ENCODE measurements at places on chromosomes 12 and 14. TPM values are rescaled to one million over a fixed set of nuclear protein-coding genes. Genes with fewer than 3 reads are reported as not detected.

- no peak overlapping the region for H3K27ac ChIP-seq
- no peak for DNase-seq
- no peak overlapping the region for H3K4me3 ChIP-seq
These were observed 22.1 kb upstream of the SRGAP1 start for GRCh38 chr12:63822352-63822751.

DNA sequence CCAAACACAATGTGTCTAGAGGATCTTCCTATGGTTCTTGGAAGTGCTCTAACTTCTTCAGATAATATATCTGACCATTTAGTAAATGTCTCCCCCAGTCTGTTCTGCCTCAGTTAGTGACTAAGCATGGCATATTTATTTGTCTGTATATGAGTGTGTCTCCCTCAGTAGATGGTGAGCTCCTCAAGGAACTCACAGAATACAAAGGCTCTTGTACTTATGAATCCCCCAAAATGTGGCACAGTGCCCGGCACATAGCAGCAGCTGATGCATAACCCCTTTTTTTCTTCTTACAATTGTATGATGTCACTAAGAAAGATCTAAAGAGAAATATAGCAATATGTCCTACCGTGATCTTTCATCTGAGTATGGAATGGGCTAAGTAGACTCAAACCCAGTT lies 264.7 kb upstream of the PRICKLE1 start:
- no peaks in the 10 kb centered on the region for H3K4me1 ChIP-seq
- no peaks in the 10 kb centered on the region for H3K36me3 ChIP-seq
- H3K27ac ChIP-seq, result no peak overlapping the region

DNA sequence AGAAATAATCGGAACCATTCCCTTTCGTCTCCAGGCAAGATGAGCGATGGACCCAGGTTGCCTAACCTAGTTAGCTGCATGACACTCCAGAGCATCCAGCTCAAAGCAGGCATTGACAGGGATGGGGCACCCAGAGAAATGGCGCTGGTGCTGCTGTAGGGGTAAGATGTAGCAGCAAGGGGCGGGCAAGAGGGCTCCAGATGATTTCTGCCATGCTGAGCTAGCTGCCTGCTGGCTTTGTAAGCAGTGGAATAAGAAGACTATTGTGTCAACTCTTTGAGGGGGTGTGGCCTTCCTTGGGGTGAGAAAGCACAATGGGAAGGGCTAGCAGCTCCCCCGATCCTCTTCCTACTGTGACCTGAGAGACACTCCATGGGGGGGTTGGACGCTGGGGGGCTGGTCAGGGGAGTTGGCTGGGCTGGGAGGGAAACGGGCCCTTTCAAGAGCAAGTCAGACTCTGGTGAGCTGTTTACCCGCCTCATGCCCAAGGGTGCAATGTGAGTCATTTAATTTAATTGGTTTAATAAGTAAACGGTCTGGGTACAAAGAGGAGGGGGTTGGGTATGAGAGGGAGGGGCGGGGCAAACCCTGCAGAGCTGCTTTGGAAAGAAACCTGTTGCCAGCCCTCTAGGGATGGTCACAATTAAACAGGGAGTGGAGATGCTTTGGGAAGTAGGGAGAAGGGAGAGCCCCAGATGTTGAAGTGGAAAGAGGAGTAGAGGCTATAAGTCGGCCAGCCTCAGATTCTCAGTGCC lies 50.5 kb downstream of the B4GALNT3 start:
- H3K36me3 ChIP-seq, result no peaks in the 10 kb centered on the region
- H3K4me3 ChIP-seq, result no peak overlapping the region
- no peak overlapping the region for H3K27ac ChIP-seq
- DNase-seq, result peak; percentile 57
- no peaks in the 10 kb centered on the region for H3K27me3 ChIP-seq
- H3K4me1 ChIP-seq, result peaks cover 13% of the 10 kb centered on the region

DNA sequence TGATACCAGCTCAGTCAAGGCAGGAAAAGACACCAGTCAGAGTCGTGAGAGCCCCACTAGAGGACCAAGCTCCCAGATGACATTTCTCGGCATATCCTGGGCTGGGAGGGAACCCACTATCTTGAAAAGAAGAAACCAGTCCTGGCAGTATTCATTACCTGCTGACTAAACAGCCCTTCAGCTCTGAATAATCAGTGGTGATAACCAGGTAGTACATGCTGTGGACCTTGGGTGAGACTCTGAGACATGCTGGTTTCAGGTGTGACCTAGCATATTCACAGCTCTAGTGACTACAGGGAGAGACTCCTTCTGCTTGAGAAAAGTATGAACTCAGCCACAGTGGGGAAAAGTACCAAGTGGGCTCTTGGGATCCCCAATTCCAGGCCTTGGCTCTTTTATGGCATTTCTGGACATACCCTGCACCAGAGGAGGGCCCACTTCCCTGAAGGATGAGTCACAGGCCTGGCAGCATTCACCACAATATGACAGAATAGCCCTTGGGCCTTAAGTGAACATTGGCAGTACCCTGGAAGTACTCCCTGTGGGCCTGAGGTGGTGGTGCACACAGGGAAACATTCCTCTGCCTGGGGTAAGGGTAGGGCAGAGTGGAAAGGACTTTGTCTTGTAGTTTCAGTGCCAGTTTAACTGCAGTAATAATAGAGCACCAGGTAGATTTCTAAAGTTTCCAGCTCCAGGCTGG lies 82.6 kb upstream of the SLC38A4 start:
- H3K4me1 ChIP-seq, result no peaks in the 10 kb centered on the region
- H3K4me3 ChIP-seq, result no peak overlapping the region
- H3K27ac ChIP-seq, result no peak overlapping the region
- no peak for DNase-seq
- H3K36me3 ChIP-seq, result no peaks in the 10 kb centered on the region
- no peaks in the 10 kb centered on the region for H3K27me3 ChIP-seq

DNA sequence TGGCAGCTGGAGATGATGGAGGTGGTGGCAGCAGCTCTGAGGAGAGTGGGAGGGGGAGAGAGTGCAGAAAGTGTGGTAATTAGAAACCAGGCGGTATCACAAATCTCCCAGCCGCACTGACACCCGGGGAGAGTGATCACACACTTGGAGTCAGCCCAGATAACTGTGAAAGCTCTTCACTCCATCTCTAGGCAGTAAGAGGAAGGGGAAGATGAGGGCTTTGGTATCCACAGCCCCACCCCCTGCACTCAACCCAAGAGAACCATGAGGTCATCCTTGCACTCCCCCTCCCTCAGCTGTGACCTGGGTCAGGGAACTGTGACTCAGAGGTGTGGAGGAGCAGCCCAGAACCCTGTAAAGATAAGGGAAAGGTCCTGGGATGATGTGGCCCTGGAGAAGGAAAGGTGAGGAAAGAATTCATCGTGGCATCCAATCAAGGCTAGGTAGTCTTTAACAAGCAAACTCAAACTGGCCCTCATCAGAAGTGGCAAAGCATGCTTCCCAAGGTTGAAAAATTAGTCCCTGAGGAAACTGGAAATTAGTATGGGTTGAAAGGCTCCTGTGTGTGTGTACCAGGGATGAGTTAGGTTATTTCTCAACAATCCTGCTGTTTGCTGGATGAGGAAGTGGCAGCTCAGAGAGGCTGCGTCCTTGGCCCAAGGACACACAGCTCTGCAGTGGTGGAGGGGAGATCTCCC lies 111.0 kb upstream of the LHX5 start:
- H3K4me3 ChIP-seq, result no peak overlapping the region
- H3K36me3 ChIP-seq, result no peaks in the 10 kb centered on the region
- no peaks in the 10 kb centered on the region for H3K27me3 ChIP-seq
- peaks cover 11% of the 10 kb centered on the region for H3K4me1 ChIP-seq

GRCh38 chr14:72742118-72742837 lies 151.6 kb downstream of the DPF3 start:
- no peak for DNase-seq
- H3K27me3 ChIP-seq, result no peaks in the 10 kb centered on the region
- H3K4me3 ChIP-seq, result no peak overlapping the region
- H3K4me1 ChIP-seq, result peaks cover 10% of the 10 kb centered on the region

Gene NANOG
- 31.1 TPM for polyA plus RNA-seq

- DNase-seq, result no peak
- H3K36me3 ChIP-seq, result no peaks in the 10 kb centered on the region
- H3K27ac ChIP-seq, result no peak overlapping the region
- no peaks in the 10 kb centered on the region for H3K27me3 ChIP-seq
- H3K4me1 ChIP-seq, result no peaks in the 10 kb centered on the region
These were observed 25.7 kb downstream of the KCNC2 start for GRCh38 chr12:75183967-75184366.

DNA sequence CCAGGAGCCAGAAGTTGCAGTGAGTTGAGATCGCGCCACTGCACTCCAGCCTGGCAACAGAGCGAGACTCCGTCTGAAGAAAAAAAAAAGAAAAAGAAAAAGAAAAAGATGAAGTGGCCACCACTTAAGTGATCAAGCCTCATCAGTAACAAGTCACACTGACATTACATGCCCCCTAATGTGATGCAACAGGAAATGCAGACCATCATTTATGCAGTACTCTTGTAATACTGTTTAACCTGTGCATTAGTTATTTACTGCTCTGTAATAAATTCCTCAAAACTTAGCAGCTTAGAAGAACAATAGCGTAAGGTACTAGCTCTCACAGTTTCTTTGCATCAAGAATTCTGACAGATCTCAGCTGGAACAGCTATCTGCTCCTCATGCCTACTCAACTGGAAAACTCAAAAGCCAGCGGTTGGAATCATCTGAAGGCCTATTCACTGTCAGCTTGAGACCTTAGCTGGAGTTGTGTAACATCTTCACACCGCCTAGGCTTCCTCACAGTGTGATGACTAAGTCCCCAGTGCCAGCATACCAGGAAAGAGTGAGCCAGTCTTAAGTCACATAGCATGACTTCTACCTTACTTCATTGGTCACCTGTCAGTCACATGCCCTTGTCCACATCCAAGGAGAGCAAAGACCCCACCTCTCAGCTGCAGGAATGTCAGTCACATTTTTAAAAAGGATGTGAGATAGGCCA lies 31.5 kb downstream of the EPS8 start:
- H3K4me3 ChIP-seq, result no peak overlapping the region
- no peak for DNase-seq
- no peaks in the 10 kb centered on the region for H3K27me3 ChIP-seq
- no peak overlapping the region for H3K27ac ChIP-seq

DNA sequence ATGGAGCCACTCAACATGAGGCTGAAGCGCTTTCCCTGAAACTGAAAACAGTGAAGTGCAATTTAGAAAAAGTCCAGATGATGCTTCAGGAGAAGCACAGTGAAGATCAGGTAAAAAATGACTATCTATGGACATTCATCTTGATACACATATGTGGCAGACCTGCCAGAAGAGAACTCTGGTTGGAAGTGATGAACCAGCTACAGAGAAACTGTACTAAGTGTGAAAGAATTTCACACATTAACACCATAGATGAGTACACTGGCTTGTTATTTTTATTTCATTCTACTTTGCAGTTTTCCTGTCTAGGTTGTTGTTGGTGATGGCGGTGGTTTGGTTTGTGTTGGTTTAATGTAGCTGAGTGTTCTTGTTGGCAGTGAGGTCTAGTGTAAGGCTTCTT lies 174.7 kb downstream of the ESR2 start:
- no peak overlapping the region for H3K27ac ChIP-seq
- peaks cover 14% of the 10 kb centered on the region for H3K36me3 ChIP-seq
- no peak for DNase-seq
- H3K4me3 ChIP-seq, result no peak overlapping the region

GRCh38 chr12:47361389-47362021 lies 281.7 kb upstream of the AMIGO2 start:
- no peak overlapping the region for H3K27ac ChIP-seq
- H3K27me3 ChIP-seq, result no peaks in the 10 kb centered on the region
- no peaks in the 10 kb centered on the region for H3K4me1 ChIP-seq
- H3K4me3 ChIP-seq, result no peak overlapping the region
- no peaks in the 10 kb centered on the region for H3K36me3 ChIP-seq

Gene FGF23
- 0.35 TPM for polyA plus RNA-seq

Gene CIROP
- 0.03 TPM for polyA plus RNA-seq

- no peak for DNase-seq
- H3K27me3 ChIP-seq, result no peaks in the 10 kb centered on the region
- no peaks in the 10 kb centered on the region for H3K36me3 ChIP-seq
- no peaks in the 10 kb centered on the region for H3K4me1 ChIP-seq
- H3K4me3 ChIP-seq, result no peak overlapping the region
These were observed 312.3 kb upstream of the DIO2 start for GRCh38 chr14:80523518-80524117.

DNA sequence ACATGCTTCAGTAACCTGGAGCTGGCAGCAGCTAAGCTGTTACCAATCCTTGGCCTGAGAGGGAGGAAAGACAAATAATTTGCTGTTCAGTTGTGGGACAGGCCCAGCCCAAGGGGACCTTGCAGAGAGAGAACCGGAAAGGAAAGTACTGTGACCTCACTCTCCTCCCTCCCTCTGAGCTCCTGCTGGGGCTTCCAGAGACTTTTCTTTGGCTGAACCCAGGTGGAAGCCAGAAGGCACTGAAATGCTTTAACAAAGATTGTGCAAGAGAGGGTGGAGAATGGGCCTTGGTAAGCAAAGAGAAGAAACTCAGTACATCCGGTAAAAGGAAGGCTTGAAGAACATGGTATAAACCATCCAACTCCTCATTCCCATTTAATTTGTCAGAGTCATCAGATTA lies 457.1 kb downstream of the GLT1D1 start:
- no peak for DNase-seq
- no peak overlapping the region for H3K4me3 ChIP-seq
- H3K27ac ChIP-seq, result no peak overlapping the region
- no peaks in the 10 kb centered on the region for H3K4me1 ChIP-seq

DNA sequence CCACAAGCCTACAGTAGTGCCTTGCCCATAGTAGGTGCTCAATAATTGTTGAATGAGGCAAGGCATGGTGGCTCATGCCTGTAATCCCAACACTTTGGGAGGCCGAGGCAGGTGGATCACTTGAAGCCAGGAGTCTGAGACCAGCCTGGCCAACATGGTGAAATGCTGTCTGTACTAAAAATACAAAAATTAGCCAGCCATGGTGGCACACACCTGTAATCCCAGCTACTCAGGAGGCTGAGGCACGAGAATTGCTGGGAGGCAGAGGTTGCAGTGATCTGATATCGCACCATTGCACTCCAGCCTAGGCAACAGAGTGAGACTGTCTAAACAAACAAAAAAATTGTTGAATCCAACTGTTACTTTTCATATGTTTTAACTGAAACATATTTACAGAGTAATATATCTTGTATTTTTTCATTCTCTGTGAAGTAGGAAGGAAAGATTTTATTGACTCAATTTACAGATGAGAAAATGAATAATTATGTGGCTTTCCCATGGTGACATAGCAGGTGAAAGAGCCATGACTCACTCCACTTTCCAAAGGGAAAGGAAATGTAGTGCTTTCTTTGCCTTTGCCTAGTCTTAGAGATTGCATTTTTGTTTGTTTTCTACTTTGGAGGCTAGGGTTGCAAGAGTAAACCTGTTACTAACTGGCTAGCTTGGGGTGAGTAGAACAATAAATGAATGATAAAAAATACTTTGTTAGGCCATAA lies 95.4 kb upstream of the SLC38A4 start:
- no peak for DNase-seq
- no peaks in the 10 kb centered on the region for H3K36me3 ChIP-seq
- H3K4me3 ChIP-seq, result no peak overlapping the region
- no peaks in the 10 kb centered on the region for H3K27me3 ChIP-seq
- no peaks in the 10 kb centered on the region for H3K4me1 ChIP-seq
- H3K27ac ChIP-seq, result no peak overlapping the region

Gene GLIPR1L1
- polyA plus RNA-seq, result 1.2 TPM

Gene FOXM1
- 58.1 TPM for polyA plus RNA-seq

GRCh38 chr14:79438696-79439342 lies 772.5 kb downstream of the DIO2 start:
- peaks cover 3% of the 10 kb centered on the region for H3K4me1 ChIP-seq
- H3K27ac ChIP-seq, result no peak overlapping the region
- no peak for DNase-seq
- no peaks in the 10 kb centered on the region for H3K27me3 ChIP-seq
- no peak overlapping the region for H3K4me3 ChIP-seq
- no peaks in the 10 kb centered on the region for H3K36me3 ChIP-seq

Gene CCNB1IP1
- 180 TPM for polyA plus RNA-seq

GRCh38 chr12:107253361-107253760 lies 160.0 kb upstream of the CRY1 start:
- H3K27me3 ChIP-seq, result no peaks in the 10 kb centered on the region
- H3K36me3 ChIP-seq, result no peaks in the 10 kb centered on the region
- DNase-seq, result no peak
- H3K4me3 ChIP-seq, result no peak overlapping the region

Gene LRP1-AS
- polyA plus RNA-seq, result not detected

All from H1 (cell line).